Psoas muscle (tissue), 8 donors: ENCODE measurements at places on chromosomes 4 and X. TPM values are rescaled to one million over a fixed set of nuclear protein-coding genes. Genes with fewer than 3 reads are reported as not detected.

CDKL2 gene
- not detected for polyA plus RNA-seq

DNA sequence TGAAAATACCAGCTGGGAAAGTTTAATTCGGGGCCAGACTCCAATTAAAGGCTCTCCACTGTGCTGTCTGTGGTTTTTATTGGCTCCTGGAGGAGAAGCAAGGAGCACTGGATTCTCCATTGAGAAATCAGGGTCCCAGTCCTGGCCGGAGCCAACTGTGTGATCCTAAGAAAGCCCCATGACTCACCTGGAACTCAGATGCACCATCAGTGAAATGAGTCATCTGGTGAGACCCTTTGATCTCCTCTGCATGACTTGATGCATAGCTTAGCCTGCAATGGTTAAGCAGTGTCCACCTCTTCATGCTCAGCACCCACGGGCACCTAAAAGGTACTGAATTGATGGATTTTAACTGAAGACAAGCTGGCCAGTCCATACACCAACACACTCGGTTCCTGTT is 119.2 kb upstream of the VCX3B start:
- no peak for DNase-seq

SOX3 gene
- 0.10 TPM for polyA plus RNA-seq

GAB1 gene
- polyA plus RNA-seq, result 9.1 TPM

ASB9 gene
- 0.51 TPM for polyA plus RNA-seq

- DNase-seq, result peak; percentile 81
These were observed 10.2 kb downstream of the HNRNPH2 start for GRCh38 chrX:101417981-101418841.

HSFX2 gene
- 0.47 TPM for polyA plus RNA-seq

DNA sequence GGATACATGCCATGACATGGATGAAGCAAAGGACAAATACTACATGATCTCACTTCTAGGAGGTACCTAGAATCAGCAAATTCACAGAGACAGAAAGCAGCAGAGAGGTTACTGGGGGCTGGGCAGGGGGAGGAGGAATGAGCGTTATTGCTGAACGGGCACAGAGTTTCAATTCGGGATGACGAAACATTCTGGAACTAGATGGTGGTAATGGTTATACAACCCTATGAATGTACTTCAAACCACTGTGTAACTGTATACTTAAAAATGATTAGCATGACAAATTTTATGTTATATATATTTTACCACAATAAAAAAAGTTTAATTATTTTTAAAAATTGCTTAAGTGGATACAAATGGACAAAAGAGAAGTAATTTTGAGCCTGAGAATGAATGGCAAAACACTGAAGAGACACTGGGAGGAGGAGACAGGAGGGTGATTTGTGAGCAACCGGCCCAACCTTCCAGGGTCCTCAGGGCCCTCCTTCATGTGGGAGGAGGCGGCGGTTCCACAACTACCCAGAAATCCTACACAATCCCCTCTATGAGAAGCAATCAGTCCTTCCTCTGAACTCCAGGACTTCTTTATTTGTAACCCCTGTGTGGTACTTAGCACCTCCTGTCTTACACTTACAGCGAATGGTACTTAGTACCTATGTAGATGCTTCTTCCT is 14.1 kb downstream of the ACSL1 start:
- peak; percentile 55 for DNase-seq

MSX1 gene
- 1.1 TPM for polyA plus RNA-seq

GRCh38 chr4:150230561-150230960 is 152.3 kb downstream of the DCLK2 start:
- no peak for DNase-seq

DNA sequence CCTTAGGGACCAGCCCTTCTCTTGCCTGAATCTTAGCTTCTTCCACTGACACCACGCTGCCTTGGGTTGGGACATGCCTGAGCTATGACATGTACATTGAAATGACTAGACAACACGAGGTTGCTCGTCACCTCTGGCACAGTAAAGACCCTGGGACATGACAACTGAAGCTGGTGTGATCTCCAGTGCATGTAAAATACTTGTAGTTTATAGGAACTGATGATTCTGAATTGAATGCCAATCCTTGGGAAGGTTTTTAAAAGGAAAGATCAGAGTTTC is 100.7 kb upstream of the PGRMC2 start:
- no peak for DNase-seq

DNA sequence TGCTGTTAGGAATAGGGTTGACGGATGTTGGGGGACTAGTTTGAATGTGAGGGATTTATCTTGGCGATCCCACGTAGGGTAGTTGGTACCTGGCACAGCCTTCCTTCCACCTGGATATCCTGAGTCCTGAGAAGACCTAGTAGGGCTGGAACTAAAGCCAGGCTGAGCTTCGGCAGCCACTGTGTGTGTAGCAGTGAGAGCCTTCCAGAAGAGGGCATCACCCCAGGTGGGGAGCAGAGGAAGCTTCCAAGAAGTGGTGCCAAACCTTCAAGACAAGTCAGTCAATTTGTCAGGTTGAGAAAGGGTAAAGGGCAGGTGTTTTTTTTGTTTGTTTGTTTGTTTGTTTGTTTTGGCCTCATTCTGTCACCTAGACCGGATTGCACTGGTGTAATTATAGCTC is 1.2 kb upstream of the FGFBP2 start:
- no peak for DNase-seq

ATP1B4 gene
- polyA plus RNA-seq, result 2.1 TPM

DNA sequence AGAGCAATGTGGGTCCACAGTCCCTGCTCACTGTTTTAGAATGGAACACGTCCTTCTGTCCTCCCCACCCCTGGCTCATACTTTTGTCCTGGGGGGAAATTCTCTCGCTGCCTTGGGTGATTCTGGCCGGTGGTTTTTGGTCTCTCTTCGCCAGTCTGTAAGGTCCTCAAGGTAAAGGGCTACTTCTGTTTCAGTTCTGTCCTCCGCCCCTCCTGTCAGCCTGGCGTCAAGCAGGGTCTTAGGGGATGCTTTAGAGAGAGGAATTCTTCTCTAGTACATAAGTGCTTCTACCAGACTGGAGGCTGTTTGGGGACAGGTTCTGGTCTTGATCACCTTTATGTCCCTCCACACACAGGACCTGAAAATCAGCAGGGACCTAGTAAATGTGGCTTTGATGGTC is 617 bp upstream of the MRFAP1L1 start:
- no peak for DNase-seq

DNA sequence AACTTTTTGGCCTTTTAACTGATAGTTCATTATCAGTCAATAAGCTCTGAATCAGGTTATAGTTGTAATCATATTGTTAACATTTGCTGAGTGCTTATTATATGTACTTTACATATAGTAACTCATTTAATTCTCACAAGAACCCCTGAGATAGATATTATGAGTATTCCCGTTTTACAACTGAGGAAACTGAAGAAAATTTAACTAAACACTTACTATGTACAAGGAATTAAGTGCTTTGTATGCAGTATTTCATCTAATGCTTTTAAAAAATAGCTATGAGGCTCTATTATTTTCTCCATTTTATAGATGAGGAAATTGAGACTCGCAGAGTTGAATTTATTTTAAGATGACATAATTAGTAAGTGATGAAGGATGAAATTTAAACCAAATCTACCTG is 27.7 kb upstream of the FGF2 start:
- DNase-seq, result no peak
